ENCODE measurements at places on chromosomes 12 and 14.

GRCh38 chr12:68374307-68374982, 42.3 kb upstream of the MDM1 start:
- no peak for DNase-seq

DNA sequence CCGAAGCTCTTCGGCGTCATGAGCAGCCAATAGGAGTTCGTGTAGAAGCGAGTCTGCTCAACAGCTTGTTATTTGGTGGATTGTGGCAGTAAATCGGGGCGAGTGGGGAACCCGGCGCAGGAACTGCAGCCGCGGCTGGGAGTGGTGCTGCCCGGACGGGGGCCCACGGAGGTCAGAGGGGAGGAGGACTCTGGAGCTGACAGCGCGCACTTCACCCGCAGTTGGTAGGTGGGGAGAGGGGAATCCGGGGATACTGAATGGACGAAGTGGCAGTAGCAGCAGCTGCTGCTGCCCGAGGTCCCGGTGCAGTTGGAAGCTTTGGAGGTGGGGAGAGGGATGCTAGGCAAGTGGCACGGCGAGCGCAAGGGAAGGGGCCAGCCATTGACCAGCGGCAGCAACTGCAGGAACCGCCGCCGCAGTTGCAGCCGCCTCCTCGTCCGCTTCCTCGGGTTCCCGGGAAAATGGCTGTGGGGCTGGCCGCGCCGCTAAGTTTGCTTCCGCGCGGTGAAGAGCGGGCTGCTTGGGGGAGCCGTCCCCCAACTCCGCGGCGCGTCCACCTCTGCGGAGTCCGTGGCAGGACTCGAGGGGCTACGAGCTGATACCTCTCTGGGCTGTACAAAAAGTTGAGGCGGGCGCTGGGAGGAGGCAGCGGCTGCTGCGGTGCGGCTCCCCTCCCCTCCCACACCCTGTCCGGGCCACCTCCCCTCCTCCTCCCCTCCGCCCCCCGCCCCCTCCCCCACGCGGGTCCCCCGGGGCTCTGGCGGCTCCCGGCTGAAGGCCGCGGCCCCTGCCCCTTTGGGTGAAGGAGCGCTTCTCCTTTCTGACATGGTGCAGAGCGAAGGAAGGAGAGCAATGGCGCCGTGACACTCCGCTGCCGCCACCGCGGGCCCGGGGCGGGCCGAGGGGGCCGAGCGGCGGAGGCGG, at the start of gene ARID4A:
Gene ARID4A, plus strand, starts transcription at position 79 of the 924 bp plus-strand sequence. CDS start 1,300 bp downstream, outside the sequence.
- peak; percentile 84 for DNase-seq

GRCh38 chr12:96199464-96199863, 5.3 kb downstream of the ELK3 start:
- DNase-seq, result no peak

DNA sequence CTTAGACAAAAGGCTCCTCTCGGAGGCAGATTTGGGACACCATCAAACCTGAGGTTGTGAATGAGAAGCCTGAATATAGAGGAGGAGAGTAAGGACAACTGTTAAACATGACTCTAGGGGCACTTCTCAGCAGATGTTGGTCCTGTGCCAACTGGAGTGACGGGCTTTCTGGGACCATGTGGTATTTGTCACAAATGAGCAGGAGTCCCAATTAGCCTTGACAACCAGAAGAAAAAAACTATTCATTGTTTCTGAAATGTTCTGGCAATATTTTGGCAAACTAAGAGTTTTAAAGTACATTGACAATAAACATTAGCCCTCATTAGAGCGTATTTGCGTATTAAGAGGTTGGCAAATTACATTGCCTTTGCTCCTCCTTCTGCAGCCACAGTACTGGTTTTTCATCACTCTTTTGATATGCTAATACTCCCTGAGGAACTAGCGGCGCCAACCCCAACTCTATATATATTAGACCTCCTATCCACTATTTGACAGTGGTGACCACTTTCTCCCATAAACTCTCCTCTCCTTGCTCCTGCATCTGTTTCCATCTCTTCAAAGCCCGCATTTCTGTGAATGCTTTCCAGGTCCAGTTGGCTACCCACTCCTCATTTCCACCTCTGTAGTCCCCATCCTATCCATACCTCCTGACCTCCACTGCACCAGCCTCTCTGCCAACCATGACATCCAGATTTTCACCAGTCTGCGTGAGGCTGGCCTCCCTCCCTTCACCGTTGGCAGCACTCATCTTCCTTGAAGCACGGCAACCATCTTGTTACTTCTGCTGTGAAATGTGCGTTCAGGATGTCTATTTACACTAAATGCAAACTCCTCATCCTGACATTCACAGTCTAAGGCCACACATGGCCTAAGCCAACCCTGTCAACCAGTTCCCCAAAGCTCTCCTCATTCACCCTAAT, 100.7 kb downstream of the ZFC3H1 start:
- no peak for DNase-seq

DNA sequence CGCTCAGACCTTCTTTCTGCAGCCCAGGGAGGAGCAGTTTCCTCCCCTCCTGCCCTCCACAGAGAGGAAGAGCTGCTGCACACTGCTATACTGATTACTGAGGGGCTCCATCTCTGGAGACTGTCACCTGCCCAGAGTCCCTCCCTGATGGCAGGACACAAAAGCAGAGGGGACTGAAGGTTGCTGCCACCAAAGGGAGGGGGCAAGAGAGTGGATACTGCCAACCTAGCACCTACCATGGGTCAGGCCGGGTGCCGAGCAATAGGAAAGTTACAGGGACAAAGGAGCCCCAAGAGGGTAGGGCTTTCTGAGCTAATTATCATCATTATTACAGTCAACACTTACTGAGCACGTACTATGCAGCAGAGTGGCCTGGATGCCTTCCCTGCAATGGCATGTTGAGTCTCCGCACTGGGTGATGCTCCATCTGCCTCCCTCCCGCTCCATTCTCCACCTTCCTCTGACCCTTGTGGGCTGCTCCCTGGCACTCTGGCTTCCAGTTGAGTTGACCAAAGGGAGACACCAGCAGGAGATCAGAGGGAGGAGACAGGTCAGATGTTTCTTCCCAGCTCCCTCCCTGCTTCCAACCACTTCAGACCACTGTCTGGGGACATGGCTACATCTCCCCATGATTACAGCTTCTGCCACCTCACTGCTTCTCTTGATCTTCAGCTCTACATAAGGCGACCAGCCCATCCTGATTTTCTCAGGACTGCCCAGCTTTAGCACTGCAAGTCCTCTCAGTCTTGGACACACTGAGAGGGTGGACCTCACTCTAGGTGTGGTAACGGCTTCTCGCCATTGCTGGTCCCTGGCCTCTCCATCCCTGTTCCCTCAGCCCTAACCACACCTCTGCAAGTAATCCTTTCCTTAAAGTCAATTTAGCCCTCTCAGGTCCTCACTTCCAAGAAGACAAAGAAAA, 2.6 kb upstream of the KRT79 start:
- DNase-seq, result no peak

DNA sequence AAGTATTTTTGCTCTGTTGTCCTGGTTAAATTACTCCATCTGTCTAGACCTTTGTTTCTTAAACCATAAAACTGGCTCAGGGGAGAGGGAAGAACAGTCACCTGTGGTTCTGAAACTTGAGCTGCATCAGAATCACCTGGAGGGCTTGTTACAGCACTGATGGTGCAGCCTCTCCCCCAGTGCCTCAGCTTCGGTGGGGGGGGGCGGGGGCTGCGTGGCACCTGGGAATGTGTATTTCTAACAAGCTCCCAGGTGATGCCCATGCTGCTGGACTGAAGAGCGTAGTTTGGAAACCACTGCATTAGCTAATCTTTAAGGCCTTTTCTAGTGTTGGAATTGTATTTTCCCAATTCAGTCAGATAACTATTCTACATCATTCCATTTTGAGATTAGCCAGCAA, 42.7 kb downstream of the GPHB5 start:
- no peak for DNase-seq

DNA sequence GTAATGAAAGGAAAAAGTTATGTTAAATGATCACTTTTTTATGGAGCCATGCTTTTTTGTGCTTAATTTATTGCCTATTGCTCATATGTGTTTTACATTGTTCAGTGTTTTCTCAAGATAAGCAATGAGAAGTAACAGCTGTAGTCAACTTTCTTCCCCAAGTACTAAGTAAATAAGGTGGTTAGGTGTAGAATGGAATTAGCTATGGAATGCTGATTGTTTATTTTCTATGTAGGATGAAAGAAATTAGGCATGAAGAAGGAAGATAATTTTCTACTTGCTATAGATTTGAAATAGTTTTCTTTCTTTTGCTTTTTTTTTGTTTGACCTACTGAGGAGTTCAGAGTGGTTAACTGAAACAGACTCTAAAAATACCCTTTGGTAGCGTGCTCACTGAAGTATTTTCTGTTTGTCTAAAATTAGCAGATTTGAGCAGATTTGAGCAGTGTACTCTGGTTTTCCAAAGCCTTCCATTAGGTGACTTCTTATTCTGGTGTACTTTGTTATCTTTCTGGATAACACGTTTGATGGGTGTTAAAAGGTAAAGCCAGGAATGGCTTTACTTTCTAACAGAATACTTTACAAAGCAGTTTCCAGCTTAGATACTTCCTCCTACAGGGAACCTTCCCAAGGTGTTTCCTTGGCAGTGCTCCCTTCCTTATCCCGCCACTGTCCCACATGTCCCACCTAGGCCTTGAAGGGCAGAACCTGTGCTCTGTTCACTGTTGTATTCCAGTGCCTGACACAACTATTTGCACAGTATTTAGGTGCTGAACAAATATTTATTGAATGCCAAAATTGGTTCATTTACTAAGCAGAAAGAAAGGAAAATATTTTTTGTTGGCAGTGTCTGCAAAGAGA, 56.0 kb downstream of the RASSF3 start:
- DNase-seq, result no peak

DNA sequence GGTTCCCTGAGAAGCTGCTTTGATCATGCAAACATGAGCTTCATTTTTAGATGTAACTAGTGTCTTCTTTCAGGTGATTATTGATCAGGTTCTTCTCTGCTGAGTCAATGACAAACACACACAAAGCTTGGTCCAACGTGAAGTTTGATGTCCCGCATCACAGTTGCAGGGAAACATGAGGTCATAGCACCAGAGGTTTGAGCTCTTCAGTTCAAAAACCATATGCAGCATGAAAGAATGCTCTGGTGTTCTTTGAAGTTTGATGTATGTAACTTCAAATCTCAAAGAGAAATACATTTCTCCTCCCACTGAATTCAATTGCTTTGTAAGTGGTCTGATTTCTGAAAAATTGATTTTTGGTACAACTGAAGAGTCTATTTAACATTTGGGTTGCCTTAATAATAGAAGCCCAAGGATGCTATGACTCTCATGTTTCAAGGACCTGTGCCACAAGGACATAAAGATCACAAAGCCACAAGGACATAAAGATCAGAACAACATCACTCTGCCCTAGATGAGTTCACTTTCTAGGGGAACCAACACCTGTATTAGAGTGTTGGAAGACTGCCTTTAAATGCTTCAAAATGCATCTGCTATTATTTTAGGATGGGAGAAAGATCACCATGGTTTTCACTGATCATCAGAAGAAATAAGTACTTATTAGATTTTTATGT, 31.1 kb upstream of the AMIGO2 start:
- DNase-seq, result no peak

GRCh38 chr12:132702640-132703039, 8.0 kb upstream of the PGAM5 start:
- no peak for DNase-seq

- DNase-seq, result peak; percentile 46
Observed at GRCh38 chr12:76030341-76031080, 1.1 kb downstream of the PHLDA1 start.

DNA sequence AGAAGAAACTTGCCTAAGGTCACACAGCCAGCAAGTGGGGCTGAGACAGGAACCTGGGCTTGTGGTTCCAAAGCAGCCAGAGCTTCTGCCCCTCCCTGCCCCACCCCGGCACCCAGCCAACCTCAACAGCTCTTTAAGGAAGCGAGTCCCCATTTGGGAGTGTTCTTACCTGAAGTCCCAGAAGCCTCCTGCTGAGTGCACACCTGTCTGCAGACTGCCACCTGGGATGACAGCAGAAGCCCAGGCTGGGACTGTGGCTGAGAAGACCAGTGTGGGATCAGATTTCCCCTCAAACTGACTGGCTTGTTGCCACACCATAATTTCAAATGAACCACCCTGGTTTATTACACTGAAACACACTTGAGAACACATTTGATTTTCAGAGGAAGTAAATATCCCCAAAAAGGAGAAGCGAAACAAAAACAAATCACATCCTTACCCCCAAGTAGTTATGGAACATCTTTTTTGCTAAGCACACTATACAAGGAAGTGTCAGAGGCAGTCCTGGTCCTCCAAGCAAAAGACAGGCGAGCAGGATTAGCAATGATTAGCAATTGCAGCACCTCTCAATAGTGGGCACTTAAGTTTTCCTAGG, 6.3 kb upstream of the RIN3 start:
- DNase-seq, result peak; percentile 88

- DNase-seq, result no peak
Observed at GRCh38 chr14:100428727-100429126, 105.6 kb downstream of the SLC25A47 start.

DNA sequence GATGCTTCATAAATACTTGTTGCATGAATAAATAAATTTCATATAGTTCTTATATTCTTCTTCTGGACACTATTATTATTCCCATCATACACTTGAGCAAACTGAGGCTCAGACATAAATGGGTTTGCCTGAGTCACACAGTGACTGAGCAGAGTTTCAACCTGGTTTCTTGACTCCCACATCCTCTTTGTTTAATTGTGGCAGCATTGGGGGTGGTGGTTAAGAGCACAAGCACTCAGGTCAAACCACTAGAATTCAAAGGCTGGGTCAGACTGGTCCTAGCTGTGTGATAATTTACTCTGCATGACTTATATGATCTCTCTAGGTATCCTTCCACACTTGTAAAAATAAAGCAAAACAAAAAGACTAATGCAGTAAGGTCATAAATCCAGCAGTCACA, 274.9 kb upstream of the SRRM4 start:
- DNase-seq, result no peak

DNA sequence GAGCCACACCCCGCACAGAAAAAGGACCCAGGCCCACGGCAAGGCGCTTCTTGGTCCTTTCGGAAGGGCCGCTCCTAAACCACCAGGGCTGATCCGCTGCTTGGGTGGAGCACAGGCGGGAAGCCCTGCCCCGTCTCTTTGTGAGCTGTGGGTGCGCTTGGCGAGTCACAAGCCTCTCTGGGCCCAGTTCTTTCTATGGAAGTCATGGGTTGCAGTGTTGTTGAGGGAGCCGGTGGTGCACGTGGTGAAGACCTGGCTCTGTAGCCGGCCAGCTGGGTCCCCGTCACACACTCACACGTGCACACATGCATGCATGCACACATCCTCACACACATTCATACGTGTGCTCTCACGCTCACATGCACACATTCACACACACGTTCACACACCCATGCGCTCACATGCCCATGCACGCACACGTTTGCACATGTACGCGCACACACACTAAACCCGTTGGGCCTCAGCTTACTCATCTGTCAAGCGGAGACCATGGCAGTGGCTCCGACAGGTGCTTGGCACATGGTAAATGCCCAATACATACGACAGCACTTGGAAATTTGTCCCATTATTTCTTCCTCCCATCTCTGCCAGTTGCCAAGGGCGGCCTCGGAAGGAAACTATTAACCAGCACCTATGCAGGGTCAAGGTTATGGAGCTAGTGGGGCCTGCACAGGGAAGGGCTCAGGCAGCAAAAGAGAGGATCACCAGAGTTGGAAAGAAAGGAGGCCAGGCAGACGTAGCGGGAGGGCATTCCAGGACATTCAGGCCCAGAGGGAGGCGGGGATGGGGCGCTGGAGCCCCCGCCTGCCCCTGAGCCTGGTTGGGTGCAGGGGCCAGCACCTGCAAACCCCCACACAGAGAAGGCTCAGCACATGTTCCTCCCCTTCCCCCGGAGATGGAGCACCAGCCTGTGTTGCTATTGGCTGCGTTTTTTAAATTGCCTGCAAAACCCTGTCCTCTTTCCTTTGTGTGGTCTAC, 96.9 kb downstream of the SETD3 start:
- no peak for DNase-seq

GRCh38 chr12:24853588-24853987, 95.3 kb downstream of the BCAT1 start:
- DNase-seq, result no peak

Measured in left colon (tissue), 2 donors.